ENCODE measurements at places on chromosomes 7 and 10.

- no peak for DNase-seq
Observed at GRCh38 chr7:29860186-29860585, 53.9 kb downstream of the WIPF3 start.

DNA sequence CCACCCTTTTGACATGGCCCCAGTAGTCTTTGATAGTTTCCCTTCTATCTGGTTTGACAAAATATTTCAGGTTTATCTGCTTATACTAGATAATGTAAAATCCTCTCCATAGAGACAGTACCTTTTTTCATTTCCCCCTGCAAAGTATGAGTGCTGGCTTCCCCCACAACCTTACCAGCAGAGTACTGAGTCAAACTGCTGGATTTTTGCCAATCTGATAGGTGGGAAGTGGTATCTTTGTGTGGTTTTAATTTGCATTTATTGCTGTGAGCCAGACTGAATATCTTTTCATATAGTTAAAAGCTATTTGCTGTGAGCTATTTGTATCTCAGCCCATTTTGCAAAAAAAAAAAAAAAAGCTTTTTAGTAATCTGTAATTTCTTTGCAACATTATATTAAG is 32.1 kb upstream of the HECTD2 start:
- DNase-seq, result peak; percentile 60

- no peak for DNase-seq
Observed at GRCh38 chr10:121509112-121509511, 89.1 kb downstream of the FGFR2 start.

DNA sequence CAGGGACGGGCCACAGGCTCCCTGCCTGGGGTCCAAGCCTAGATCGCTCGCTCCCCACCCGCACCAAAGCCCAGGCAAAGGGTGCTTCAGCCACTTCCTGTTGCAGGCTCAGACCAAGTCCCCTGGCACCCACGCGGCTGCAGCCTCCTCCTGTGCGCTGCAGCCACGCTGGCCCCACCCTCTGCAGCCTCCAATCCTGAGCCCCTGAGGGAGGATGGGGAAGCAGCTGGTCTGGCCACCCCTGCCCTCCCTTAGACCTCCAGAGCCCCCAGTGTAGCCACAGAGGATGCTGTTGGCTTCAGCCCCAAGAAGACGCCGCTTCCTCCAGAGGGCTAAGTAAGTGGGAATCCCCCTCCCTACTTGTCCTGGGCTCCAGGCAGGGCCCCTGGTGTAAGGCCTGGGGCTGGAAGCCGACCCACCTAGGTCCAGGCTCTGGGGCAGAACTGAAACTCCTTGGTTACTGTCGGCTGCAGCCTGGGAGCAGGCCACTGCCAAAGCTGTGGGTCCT is 9.4 kb downstream of the LIMK1 start:
- no peak for DNase-seq

GRCh38 chr10:132296666-132297443 is 10.9 kb downstream of the STK32C start:
- DNase-seq, result no peak

DNA sequence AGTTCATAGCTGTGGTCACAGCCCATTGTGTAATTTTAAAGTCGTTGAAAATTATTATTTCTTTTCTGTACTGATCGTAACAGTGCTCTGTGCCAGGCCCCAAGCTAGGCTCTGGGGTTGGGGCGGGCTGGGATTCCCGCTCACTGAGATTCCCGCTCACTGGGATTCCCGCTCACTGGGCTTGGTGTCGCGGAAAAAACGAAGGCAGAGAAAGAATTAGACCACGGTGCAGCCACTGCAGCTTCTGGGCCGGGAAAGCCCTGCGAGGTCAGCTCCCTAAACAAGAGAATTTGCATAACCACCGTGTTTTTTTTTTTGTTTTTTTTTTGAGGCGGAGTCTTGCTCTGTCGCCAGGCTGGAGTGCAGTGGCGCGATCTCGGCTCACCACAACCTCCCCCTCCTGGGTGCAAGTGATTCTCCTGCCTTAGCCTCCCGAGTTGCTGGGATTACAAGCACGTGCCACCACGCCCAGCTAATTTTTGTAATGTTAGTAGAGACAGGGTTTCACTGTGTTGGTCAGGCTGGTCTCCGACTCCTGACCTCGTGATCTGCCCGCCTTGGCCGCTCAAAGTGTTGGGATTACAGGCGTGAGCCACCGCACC is 31.2 kb downstream of the FOXK1 start:
- DNase-seq, result no peak

DNA sequence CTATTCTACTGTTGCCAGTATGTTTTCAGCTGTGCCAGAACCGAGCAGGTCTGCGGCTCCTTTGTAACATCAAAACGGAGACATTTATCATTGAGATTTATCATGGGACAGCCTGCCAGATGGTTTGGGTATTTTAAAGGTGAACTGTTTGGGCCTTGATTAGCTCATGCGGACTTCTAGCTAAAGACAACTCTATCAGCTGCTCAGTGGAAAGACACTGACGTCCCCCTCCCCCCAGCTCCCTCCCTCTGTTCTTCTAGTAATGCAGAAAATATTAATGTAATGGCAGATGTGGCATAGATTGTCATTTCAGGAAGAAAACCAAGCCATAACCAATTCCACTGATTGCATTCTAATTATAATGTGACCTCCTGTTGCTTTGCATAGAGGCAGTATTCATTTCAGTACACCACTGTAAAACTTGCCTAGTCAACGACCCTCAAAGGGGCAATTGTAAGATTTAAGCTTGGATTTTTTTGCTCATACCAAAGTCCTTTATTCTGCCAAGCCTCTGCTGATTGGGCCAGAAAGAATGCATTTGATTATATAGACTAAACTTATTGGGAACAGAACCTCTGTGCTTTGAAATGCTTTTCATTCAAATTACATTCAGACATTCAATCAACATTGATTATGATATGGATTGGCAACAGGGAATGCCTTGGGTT is 966.8 kb downstream of the LRMDA start:
- peak; percentile 82 for DNase-seq

- no peak for DNase-seq
Observed at GRCh38 chr10:48411510-48411909, 105.0 kb downstream of the MAPK8 start.

DNA sequence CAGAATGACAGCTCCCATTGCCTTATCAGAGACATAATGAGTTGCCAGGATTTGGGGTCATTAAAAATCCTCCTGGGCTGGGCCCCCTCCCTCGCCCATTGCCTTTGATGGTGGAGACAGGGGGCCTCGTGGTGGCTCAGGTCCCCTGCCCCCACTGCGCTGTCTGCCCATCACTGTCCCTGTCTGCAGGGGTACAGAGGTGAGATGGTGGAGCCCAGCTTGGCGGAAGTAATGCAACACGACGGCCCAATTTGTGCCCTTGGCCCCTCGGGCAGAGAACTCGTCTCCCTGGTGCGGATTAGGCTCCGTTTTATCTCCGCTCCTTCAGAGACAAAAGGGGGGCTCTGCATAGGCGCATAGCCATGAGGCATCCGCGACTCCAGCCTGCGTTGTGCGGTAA is 152.4 kb upstream of the UNC5B start:
- no peak for DNase-seq

- DNase-seq, result no peak
Observed at GRCh38 chr7:102721-103120, 89.7 kb upstream of the FAM20C start.

DNA sequence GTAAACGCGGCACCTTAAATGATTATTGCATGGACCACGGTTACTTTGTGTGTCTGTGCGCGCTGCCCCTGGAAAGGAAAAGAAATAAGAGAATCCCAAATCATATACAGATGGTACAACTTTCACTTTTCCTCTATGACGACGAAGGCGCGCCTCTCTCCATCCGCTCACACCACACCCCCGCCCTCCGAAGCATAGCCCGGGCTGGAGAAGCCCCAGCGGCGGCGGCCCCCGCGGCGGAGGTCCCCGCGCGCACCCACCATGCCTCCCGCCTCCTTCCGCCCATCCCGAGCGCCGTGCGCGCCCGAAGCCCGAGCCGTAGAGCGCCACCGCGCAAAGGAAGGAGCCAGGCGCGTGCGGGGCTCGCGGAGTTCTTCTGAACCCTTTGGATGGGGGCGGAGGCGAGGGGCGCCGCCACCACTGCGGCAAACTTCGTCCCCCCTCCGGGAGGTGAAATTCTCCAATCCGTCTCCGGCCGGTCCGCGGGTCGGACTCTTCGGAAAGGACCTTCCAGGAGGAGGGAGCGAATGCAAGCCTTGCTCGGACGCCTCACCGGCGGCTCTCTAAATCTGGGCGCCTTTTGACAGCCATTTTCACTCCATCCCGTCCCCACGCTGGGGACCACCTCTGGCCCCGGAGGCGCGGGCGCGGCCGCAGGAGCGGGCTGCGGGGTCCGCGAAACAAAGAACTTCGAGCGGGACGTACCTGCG is 588 bp downstream of the GLI3 start:
- DNase-seq, result peak; percentile 74

- DNase-seq, result peak; percentile 83
Observed at GRCh38 chr10:106573106-106573505, 591.4 kb downstream of the SORCS1 start.

DNA sequence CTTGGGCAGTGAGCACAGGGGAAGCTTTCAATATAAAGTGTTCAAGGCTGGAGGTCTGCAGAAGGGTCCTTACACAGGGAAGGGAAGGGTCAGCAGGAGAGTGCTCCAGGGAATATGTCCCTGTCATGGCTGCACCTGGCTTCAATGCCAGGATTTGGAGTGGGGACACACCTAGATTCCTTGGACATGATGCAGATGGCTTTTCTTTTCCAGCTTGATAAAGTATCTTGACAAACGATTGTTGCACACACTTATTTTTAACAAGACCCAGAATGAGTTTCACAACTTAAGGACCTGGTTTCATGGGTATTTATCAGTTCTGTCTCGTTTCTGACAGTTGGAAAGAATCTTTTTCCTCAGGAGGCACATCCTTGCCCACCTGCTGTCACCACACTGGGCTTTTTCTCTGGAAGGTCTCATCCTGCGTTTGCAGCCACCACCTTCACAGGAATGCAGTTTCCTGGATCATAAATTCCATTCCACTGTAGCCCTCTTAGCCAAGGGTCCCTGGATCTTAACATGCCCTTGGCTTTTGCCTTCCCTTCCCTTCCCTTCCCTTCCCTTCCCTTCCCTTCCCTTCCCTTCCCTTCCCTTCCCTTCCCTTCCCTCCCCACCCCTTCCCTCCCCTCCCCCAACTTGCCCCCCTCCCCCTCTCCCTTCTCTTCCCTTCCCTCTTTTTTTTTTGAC is 21.7 kb downstream of the SRRM3 start:
- no peak for DNase-seq

DNA sequence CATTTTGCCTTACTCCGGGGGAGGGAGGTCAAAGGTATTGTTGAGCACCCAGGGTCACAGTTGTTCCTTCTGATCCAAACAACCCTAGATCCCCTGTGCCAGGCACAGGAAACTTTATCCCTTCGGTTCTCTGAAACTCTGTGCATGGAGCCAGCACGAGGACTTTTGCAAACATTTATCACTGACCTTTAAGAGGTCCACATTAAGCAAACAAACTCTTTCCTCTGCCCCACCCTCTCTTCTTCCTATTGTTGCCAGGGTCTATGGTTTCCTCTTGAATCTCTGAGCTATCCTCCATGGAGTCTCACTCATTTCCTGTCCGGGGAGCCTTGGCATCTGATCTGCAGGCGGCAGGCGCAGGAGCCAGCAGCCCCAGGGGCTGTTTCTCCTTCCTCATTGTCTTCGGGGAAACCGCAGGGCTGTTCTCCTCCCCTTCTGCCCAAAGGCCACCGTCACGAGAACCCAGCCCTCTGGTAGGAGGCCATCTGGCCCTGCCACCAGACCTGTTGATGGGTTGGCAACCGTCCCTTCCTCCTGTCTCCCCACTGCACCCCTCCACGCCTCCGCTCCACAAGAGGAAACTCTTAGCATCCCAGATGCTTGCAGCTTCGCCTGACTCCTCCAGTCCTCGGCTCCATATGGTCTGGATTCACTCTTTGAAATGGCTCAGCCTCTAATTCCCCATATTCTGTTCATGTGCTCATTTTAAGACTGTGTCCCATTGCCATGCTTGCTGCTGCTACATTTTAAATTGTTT is 327.3 kb upstream of the NRP1 start:
- DNase-seq, result peak; percentile 72

- DNase-seq, result no peak
Observed at GRCh38 chr10:131759347-131759746, 141.5 kb upstream of the PPP2R2D start.

DNA sequence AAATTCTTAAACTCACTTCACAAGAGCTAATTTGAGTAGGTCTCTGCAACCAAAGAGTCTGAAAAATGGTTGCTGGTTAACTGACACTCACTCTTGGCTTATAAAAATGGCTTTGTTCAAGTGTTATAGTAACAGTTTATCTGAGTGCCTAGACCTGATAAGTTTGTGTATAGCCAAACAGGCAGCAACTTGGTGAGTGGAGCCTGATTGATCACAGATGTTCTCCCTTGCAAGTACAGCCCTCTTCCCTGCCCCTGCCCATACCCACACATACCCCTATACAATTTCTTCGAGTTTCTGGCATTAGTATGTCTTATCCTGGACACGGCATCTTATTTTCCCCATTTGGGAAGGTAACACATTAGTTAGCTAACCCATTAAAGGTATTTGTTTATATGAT is 149.5 kb downstream of the SLC16A9 start:
- no peak for DNase-seq

DNA sequence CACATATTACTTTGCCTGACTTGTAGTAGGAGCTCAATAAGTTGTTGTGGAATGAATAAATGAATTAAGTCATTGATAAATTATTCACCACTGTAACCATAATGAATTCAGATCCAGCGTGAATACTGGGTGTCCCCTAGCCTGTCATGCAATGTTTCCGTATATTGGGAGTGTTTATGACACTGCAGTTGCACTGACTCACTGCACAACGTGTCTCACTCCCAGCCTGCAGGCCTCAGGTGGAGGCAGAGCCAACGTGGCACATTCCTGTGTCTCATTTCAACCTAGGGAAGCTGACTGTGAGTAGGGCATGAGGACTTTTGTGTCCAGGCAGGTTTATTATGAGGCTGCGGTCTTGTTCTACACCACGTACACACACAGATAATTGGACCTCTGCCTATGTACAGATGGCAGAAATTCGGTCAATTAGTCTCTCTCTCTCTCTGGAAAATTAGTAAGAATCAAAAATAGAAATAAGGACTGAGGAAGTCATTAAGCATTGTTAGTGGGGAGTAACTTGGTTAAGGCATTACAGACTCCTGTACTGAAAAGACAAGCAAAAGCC is 299.1 kb upstream of the IGFBP3 start:
- peak; percentile 29 for DNase-seq

DNA sequence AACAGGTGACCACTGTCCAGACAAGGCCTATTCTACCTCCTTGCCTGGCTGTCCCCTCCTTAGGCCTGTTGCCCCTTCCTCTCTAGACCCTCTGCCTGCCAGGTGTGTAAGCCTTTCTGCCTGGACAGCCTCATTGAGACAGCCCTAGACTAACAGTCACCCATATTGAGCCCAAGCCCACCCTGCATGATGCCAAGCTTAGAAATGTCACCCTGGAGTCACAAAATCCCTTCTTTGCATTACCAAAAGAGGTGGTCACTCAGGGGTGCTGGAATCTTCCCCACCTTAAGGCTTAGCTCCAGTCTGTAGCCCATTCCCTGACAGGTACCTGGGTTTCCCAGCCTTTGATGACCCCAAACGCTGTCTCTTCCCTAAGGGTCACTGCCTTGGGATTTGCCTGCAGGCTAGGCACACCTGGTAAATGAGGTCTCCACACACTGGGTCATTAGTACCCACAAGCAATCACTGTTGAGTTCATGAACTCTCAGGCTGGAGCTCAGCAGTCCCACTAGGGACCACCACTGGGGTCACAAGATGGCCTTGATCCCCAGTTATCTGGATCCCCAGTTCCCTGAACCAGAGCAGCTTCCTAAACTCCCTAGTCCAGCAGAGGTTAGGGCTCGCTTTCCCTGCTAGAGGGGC is 54.9 kb upstream of the CAMK2B start:
- DNase-seq, result no peak

- DNase-seq, result no peak
Observed at GRCh38 chr10:62479523-62479922, 105.4 kb downstream of the ZNF365 start.

- DNase-seq, result no peak
Observed at GRCh38 chr7:25186436-25186835, 41.9 kb downstream of the NPVF start.

All from fibroblast of upper back skin (primary cell).